Stimulated activated CD8-positive, alpha-beta memory T cell treated with anti-CD3 and anti-CD28 coated beads, Interleukin-7, amount 100 ng/mL, for 1 hour (primary cell): ENCODE measurements at places on chromosomes 3 and 15.

DNA sequence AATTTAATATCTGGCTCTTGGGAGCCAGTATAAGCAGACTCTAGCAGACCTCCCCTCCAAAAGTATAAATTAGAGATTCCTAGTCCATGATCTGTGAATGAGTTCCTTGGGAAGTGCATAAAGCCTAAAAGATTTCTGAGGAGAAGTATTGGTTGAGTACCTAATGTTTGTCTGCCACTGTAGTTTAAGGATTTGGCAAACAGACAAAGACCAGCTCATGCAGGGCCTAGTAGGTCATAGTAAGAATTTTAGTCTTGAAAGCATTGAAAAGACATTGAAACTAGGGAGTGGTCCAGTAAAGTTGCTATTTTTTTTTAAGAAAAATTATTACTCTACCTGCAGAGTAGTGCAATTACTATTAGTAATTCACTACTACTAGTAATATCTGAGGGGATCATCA, 67.5 kb downstream of the SPRED1 start:
- DNase-seq: no peak

GRCh38 chr3:186517218-186517617, 27.0 kb downstream of the CRYGS start:
- DNase-seq: no peak

GRCh38 chr15:25327686-25328085, 111.1 kb downstream of the UBE3A start:
- no peak for DNase-seq

GRCh38 chr3:12644331-12644937, 19.5 kb downstream of the RAF1 start:
- DNase-seq: no peak

- DNase-seq: no peak
Observed at GRCh38 chr3:48617559-48617958, 4.0 kb downstream of the TMEM89 start.

DNA sequence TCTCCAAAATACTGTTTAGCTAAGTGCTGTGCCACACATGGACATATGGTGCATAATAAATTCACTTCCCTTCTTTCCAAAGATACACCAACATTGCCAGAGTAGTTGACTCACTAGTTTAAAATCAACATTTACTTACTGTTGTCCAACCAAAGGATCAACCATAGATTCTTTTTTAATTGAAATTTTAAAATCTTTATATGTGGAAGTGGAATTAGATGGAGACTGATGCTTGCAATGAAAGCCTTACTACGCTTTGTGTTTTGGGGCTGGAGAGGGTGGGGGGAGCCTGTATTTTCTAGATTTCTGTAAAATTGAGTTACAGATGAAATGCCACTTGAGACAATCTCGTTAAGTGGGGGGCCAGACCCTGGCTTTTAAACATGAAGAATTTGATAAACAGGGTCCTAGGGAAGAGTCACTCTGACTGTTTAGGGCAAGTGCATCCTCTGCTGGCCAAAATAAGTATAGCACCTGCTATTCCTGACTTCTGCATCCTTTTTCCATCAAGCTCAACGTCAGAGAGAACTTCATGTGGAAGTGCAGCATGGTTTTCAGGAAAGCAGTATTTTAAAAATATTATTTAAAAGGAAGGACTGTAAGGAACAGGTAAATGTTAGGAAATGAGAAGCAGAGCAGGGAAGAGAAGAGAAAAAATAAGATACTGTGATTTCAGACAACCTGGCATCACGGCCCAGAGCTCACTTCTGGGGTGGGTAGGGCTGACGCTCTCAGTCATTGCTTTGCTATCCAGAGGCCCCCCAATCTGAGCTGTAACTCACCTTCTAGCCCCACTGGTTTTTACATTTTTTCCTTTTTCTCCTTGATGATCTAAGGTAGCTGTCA, 76.7 kb downstream of the BOC start:
- DNase-seq: peak; percentile 34

DNA sequence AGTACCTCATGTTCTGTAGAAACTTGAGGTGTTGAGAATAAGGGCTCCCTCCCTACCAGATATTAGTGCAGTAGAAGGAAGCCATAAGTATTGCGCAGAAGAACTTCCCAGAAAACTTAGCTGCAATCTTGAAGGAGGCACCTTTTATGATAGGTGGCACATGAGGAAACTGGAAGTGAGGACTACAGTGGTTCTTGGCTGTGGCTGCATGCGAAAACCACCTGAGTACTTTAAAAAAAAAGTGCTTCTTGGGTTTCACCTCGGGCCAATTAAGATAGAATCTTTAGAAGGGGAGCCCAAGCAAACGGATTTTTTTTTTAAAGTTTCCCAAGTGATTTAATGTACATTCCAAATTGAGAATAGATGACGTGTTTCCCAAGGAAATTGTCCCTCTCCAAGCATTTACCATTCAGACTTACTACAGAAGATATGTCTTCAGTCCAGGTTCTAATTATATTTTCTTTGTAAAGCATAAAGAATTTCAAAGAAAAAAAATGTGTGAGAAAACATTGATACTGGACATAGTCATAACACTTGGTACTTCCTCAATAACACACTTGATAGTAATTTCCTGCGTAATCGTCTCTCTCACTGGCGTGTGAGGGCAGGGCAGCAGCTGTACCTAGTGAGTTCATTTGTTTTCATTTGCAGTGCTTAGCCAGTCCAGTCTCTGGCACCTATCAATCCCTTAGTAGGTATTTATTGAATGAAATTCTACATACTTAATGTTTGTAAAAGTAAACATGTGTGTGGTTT, 12.3 kb upstream of the NR1I2 start:
- DNase-seq: no peak

- no peak for DNase-seq
Observed at GRCh38 chr3:130737622-130738021, 9.0 kb downstream of the PIK3R4 start.

GRCh38 chr15:77507911-77508310, 87.2 kb downstream of the HMG20A start:
- DNase-seq: no peak
